ENCODE measurements at places on chromosomes 2 and 18. TPM values are rescaled to one million over a fixed set of nuclear protein-coding genes. Genes with fewer than 3 reads are reported as not detected.

DNA sequence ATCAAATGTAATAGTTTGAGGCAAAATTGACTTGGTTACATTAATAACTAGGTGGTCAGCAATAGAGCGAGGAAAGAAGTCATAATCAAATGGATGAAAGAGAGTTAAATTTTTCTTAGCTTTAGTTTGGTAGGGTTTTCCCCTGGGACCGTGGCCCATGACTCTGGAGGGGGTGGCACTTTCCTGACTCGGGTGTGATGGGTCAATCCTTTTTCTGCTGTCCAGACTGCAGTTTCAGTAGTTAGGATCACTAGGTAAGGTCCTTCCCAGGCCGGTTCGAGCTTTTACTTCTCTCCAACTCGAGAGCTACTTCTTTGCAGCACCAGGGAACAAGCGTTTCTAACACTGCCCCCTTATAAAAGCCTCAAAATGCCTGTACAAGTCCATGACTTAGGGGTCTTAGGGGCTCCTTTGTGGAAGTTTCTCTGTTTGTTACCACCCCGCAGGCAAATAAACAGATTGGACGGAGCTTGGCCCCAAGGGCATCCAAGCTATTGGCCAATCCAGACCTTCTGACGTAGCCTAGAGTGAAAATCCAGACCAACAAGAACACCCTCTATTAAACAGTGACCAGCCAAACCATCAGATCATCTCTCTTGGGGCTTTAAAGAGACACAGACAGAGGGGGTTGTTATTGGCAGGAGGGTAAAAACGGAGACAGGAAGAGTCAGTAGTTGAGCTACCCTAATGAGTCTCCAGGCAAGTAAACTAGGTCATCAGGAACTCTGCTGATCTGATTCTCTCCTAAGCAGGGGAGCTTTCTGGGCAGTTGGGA lies 9.4 kb upstream of the CEP68 start:
- no peak for DNase-seq

DNA sequence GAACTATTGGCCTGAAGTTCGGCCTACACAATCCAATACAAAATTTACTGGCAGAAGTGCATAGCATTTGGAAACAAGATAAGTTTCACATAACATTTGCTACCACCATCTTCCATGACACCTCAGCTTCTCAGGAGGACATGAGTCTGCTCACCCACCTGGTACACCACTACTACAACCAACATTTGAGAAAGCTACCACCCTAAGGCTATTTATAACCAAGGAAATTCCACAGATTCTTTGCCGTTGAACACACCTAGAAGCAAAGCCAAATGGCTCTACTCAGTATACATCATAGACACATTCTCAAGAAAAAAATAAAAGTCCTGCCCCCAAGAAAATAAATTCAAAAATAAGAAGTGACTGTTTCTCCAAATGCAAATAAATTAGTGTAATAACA lies 145.3 kb downstream of the SPAG16 start:
- no peak for DNase-seq

IFIH1 gene
- polyA plus RNA-seq = 5.0 TPM

- no peak for DNase-seq
Measured at GRCh38 chr2:102765061-102765460, 3.2 kb downstream of the TMEM182 start.

GRCh38 chr18:59985289-59985688 lies 85.5 kb downstream of the PMAIP1 start:
- no peak for DNase-seq

DNA sequence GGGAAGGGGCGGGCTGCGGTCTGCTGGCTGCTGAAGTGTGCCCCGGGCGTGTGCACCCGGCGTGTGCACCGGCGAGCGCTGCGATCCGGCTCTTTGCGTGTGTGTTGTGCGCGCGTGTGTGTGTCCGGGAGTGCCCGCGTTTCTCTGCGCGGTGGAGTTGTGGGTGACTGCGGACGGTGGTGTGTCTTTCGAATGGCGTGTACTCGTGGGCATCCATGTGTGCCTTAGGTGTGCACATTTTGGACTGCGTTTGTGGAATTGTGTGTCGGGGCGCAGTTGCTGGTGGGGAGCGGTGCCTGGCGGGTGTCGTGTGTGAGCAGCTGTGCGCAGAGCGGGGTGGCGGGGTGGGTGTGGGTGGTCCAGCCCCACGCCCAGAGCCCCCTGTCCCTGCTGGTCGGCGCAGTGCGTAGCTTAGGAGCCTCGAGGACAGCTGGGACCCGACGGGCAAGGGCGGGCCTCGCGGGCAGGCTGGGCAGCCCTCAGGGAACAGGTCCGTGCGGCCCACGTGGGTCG lies 533 bp downstream of the HPCAL1 start:
- DNase-seq = no peak

GRCh38 chr2:162072181-162072702 lies 1.8 kb downstream of the DPP4 start:
- DNase-seq = no peak

CFAP65 gene
- polyA plus RNA-seq = not detected

GRCh38 chr2:239135531-239135930 lies 265.3 kb downstream of the HDAC4 start:
- DNase-seq = no peak

ATOH8 gene
- polyA plus RNA-seq = 11.6 TPM

COL4A3 gene
- 0.27 TPM for polyA plus RNA-seq

- DNase-seq = no peak
Measured at GRCh38 chr2:178810422-178810821, 3.2 kb upstream of the TTN start.

TANK gene
- 31.5 TPM for polyA plus RNA-seq

GRB14 gene
- polyA plus RNA-seq = 4.7 TPM

GRCh38 chr18:13315000-13315399 lies 96.4 kb downstream of the LDLRAD4 start:
- no peak for DNase-seq

DNA sequence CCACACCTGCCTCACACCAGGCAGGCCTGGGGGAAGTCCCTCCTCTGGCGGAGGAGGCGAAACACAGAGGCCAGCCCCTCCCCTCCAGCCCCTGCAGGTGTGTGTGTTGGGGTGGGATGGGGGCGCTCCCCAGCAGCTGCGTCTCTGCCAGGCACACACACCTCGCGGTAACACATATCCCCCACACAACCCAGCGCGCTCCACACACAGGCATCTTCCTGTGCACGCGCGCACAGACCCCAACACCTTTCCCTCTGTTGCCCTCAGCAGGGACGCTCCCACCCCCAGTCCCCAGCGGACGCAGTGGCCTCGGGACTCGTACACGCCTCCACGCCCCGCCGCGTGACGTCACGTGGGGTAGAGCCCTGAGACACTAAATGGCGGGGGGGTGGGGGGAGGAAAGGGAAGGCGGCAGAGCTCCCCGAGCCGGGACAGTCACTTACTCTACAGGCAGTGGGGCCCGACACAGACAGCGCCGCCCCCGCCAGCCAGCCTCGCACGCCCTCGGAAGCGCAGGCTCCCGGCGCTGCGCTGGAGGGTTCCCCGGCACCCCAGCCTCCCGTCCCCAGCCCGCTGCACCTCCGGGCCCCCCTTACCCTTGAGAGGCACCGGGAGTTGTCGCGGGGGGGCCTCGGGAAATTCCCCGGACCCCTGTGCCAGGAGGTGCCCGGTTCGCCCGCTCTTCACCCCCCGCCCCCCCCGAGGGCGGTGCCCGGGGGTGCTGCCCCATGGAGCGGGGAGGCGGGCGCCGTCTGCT lies at the start of gene WNT10A:
Gene WNT10A, plus strand, starts transcription at position 751 of the 757 bp plus-strand sequence. CDS start 144 bp downstream, outside the sequence.
- no peak for DNase-seq

- DNase-seq = no peak
Measured at GRCh38 chr2:1521878-1522830, 108.9 kb downstream of the TPO start.

DNA sequence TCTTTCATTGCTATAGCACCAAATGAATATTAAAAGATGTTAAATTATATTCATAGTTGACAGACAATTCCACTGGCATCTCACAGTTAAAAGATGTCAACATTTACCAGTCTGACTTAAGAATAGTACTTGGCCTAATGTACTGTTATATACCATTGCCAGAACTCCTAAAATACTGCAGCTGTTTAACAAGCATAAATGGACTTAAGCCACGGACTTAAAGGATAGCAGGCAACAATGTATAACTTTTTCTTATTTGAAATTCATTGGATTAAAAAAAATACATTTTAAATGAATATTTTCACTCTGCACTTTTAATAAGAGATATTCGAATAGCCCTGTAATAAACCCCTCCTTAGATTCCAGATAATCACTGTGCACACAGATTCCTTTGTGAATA lies 3.8 kb downstream of the TCF4 start:
- no peak for DNase-seq

- peak; percentile 30 for DNase-seq
Measured at GRCh38 chr2:71466301-71467179, 13.2 kb downstream of the DYSF start.

GRCh38 chr2:10514743-10515142 lies 66.6 kb upstream of the ODC1 start:
- DNase-seq = no peak

CRYGD gene
- not detected for polyA plus RNA-seq

DNA sequence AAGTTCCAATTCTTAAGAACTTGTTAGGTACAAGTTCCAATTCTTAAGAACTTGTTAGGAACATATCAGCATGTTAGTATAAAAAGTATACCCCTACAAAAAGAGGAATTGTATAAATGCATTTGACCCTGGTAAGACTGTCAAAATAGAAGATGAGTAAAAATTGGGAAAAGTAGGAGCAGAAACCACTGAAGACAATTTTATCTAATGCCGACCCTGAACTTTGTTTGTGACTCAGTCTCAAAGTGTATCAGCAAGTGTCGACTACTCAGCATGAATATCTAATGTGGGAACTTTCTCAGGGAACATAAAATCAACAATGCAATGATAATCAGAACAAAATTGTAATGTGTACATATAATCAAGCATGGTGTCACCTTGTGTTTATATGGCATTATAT lies 583 bp upstream of the CD226 start:
- no peak for DNase-seq

FBXO15 gene
- 0.66 TPM for polyA plus RNA-seq

TTN gene
- polyA plus RNA-seq = 127 TPM

- no peak for DNase-seq
Measured at GRCh38 chr2:97764559-97765263, 51.3 kb downstream of the ZAP70 start.

DNA sequence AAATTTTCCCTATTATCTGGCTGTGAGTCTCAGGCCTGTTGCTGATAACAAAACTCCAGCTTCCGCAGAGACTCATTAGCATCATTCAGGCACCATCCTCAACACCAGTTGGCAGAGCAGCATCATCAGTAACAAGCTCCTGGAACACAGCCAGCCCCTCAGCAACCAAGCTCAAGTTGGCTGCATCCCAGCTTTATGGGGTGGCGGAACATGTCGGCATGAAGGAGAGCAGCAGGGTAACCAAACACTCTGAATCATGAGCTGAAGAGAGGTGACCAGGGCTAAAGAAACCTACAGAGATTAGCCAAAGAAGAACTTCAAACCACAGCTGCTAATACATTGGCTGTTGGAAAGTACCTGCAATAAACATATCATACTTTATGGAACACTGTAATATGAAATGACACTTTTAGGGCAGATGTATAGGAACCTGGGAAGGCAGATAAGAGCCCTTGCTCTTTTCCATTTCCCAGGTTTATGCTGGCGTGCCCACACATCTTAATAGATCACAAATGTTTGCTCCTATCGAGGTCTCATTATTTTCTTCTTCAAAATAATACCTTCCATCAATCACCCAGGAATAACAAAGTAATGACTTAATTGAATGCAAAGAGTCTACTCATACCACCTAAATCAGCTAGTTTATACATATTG lies 63.8 kb downstream of the PDE11A start:
- peak; percentile 1 for DNase-seq

DNA sequence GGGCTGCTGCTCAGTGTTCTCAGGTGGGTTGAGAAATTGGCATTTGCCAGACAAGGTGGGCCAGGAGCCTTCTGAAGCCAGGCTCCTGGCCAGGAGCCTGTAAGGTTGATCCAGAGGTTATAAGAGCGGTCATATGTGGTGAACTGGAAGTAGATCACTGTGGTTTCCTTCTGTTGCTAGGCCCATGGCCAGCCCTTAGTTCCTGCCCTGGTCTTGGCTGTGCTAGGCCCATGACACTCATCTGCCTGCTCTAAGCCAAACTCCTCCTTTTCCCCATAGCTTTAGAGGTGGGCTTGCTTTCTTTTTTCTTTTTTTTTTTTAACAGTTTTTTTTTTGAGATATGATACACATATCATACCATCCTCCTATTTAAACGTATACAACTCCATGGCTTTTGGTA lies 5.0 kb upstream of the MGAT5 start:
- DNase-seq = no peak

- no peak for DNase-seq
Measured at GRCh38 chr2:23756593-23757292, 170.2 kb downstream of the ATAD2B start.

All from muscle of arm (tissue), 14 donors.